Stimulated activated CD8-positive, alpha-beta memory T cell treated with anti-CD3 and anti-CD28 coated beads, Interleukin-7, amount 100 ng/mL, for 4 hours (primary cell): ENCODE measurements at places on chromosomes 4 and X.

GRCh38 chr4:139764182-139764581, 98.6 kb downstream of the MGST2 start:
- no peak for DNase-seq

DNA sequence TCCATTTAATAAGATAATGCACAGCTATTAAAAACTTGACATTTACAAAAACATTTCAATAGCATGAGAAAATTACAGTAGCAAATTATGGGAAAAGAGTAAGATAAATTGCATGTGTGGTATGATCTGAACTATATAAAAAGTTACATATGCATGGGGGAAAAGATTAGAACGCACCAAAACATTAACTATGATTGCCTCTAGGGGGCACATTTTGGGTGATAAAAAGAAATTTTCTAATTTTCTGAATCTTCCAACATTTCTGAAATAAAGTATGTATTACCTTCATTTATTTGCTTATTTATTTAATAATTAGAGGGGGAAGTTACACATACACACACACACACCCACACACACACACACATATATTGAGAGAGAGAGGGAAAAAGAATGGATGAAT, 19.6 kb upstream of the KDM5C start:
- DNase-seq, result no peak

DNA sequence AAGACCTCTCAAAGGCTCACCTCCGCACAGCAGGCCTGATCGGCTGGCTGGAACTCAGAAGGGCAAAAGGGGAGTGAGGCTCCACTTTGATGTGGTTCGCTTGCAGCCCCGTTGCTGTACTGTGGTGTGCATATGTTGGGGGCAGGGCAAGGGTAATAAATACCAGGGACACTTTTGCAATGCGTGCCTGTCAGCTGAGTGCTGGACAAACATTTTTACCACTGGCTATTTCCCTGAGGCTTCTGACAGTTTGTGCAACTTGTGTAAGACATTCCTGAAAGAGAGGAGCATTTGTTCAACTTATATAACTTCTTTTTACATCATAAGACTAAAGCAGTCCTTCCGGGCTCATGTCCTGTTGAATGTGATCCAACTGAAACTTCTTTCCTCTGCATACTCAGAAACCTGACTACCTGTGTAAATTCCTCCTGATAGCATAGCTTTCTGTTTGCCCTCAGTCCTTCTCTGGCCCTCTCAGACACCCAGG, 82.3 kb downstream of the SPRY1 start:
- DNase-seq, result no peak

- DNase-seq, result no peak
Measured at GRCh38 chrX:21929209-21929608, 11.3 kb upstream of the SMS start.

- DNase-seq, result no peak
Measured at GRCh38 chr4:11549525-11549924, 120.8 kb upstream of the HS3ST1 start.

DNA sequence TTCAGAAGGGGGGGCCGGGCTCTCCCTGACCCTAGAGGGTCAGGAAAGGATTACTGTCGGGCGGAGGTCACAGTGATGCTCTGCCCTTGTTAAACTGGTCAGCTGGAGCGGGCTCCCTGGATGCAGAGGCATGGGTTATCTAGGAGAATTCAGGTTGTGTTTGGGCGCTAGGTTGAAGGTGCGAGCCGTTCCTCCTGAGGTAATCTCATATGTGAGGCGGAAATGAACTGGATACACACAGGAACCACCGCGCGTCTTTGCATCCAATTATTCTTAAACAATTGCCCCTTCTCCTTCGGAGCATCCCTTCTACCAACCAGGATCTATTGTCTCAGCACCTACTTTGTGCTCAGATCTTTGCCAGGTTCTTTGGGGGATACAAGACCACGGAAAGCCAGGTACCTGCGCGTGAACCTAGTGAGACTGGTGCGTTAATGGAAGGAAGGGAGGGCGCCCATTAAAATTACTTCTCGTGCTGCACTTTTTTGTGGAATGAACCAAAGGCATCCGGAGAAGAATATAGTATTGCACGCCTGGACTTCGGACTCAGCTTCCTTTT, 28.4 kb downstream of the HAND2 start:
- DNase-seq, result no peak

DNA sequence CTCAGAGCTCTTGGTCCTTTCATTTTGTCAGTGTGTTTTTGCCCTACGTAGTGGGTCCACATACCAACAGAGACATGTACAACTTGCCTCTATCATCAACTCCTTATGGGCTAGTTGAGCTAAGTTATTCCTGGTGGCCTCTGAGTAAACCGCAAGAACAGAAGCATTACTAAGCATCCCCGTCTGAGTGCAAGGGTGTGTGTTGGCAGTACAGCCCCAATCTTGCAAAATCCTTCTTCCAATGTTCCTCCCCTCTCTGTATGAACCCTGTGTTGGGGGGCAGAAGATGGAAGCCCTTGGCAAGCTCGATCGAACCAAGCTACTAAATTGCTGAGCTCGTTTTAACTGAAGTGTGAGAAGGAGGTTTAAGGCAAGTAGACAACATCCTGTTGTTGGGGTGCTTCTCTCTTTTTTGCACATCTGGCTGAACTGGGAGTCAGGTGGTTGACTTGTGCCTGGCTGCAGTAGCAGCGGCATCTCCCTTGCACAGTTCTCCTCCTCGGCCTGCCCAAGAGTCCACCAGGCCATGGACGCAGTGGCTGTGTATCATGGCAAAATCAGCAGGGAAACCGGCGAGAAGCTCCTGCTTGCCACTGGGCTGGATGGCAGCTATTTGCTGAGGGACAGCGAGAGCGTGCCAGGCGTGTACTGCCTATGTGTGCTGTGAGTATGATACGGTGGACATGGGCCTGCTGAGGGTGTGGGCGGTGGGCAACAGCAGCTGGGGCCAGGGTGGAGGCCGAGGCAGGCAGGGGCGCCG, at the start of gene SH2D1A:
SH2D1A (plus strand) TSS at position 447 of the 760 bp plus-strand sequence; CDS start at position 527, 80 bp downstream.
- no peak for DNase-seq

DNA sequence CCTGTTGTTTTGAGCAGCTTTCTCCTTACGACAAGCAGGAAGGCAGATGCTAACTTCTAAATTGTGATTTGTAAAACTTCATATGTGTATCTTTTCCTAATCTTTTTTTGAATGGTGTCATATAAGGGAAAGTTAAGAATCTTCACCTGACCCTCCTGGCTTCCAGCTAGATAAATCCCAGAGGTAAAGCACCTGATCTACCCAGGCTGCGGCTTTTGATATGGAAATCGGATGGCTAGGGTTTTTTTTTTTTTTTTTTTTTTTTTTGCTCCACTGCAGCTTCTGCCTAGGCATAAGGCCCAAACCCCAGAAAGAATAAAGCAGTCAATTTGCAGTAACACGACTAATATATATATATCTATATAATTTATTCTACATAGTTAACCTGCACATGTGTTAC, 10.0 kb downstream of the MAB21L2 start:
- DNase-seq, result no peak

GRCh38 chrX:12989461-12989860, 14.6 kb downstream of the TMSB4X start:
- no peak for DNase-seq

DNA sequence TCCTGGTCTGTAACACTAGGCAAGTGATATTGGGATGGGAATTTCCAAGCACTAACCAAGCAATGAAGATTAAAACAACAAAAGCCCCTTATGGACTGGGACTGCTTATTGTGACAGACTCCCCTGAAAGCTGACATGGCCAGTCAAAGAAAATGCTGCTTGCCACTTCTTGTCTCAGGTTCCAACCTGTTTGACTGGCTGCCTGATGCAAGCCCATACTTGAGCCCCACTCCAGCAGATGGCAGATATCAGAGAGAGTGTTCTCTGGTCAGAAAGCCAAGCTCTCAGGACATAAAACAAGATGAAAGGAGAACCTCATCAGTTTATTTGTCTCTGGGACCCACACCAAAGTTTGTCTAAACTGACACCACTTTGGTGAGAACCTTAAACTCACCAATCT, 15.5 kb upstream of the IGBP1 start:
- no peak for DNase-seq

- DNase-seq, result no peak
Measured at GRCh38 chrX:3320471-3321046, 25.9 kb downstream of the MXRA5 start.

GRCh38 chrX:41472231-41472815, 25.2 kb downstream of the NYX start:
- DNase-seq, result no peak
